Suppressor macrophage treated with lipopolysaccharide for 4 hours (primary cell): ENCODE measurements at places on chromosomes 3 and 15.

DNA sequence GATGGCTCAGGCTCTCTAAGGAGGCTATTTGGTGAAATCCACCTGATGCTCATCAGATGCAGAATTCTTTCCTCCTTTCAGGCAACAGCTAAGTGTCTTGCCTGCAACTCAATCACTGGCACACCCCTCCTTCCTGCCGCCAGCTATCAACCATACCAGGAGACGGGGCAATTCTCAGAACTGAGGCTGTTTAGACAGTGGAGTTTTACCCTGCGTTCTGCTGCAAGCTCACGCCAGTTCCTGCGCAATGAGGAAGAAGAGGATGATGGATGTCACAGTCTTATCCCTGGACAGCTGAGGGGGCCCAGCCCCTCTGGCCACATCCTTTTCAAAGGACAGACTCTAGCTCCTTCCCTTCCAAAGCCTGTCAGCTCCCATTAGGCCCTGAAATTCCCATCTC lies 7.0 kb upstream of the MANF start:
- no peak for DNase-seq

- no peak for DNase-seq
Observed at GRCh38 chr15:99324700-99325099, 73.4 kb downstream of the LRRC28 start.

GRCh38 chr15:32922541-32922940 lies 204.7 kb downstream of the GREM1 start:
- no peak for DNase-seq

DNA sequence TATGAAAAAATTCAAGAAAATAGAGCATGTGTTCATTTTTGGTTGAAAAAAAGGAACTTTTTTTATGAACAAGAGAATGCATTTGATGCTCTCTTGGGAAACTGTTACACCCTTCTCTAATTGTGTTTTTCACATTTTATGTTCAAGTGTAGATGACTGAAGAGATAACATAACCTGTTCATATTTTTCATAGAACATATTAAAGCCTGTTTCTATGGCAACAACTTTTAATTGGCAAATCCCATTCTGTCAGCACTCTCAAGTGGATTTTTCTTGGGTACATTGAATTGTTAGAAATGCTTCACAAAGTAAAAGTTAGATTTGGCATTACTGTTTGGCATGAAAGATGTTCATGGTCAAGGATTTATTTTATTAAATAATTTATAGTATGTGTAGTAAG lies 117.5 kb downstream of the MBNL1 start:
- no peak for DNase-seq

DNA sequence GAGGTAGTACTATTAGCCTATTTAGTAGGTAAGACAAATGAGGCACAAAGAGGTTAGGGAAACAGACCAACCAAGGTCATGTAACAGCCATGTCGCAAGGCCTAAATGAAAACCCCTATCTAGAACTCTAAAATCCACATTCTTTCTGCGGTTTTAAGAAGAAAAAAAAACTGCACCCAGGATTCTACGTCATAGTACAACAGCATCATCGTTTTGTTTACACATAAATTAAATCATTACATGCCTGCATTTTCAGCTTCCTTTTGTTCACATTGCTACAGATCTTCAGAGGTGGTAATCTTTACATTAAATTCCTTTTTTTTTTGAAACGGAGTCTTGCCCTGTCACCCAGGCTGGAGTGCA lies 548 bp upstream of the PSMD6 start:
- DNase-seq: no peak
